ENCODE measurements at places on chromosomes 4 and X.
A peak's percentile ranks its signal among the peaks of the same experiment; 100 is the strongest.

DNA sequence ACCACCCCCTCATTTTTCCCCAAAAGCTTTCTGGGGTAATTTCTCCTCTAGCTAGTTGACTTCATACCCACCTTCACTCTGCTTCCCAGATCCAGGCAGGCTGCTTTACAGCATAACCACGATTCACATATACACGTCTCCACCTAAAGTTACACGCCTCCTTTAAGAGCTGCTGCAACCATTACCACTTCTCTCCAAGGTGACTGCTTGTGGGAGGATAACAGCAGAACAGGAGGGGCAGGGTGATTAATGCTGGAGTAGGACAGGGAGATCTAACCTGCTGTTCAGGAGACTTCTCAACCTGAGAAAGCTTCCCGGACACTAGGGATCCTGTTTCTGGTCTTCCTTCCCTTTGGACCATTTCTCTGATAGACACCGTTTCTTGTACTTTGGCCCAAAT lies 77.4 kb downstream of the MGST2 start:
- DNase-seq, result no peak

DNA sequence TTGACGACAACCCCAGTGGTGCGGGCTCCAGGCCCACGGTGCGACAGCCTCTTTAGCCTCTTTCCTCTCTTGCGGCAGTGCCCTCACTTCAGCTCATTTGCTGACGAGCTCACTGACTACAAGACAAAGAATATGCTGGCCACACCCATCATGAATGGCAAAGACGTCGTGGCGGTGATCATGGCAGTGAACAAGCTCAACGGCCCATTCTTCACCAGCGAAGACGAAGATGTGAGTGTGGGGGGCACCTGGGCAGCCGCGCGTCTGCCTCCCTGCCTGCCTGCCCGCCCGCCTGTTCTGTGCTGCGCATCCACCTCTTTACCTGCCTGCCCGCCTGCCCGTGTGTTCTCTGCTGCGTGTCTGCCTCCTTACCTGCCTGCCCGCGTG lies 9.2 kb downstream of the PDE6B start:
- no peak for DNase-seq

- DNase-seq, result no peak
These were observed 14.6 kb downstream of the CTBP1 start for GRCh38 chr4:1234309-1234695.

GRCh38 chrX:44104699-44105098 lies 131.5 kb upstream of the NDP start:
- no peak for DNase-seq

- DNase-seq, result no peak
These were observed 26.4 kb upstream of the MMRN1 start for GRCh38 chr4:89868276-89868675.

- DNase-seq, result no peak
These were observed 24.2 kb upstream of the XPNPEP2 start for GRCh38 chrX:129714581-129714980.

DNA sequence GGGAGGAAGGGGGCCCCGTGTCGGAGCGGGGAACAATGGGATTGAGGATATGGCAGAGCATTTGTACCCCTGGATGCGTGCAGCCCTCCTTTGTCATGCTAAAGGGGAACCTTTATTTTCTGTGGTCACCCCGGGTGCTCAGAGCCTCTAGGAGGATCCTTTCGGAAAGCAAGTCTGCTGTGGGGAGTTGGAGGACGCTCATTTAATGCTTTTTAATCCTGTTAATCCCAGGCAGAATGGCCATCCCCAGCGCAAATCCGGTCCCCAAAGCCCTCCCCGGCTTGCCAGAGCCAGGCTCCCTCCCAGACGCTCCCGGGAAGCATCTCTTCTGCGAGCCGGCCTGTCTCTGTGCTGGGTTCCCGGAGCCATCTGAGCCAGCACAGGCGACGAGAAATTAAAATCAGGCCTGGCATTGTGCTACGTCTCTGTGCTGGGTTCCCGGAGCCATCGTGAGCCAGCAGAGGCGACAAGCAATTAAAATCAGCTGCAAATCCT lies 113.2 kb upstream of the PPP2R3B start:
- no peak for DNase-seq

- peak; percentile 39 for DNase-seq
These were observed 42.9 kb upstream of the INTS6L start for GRCh38 chrX:135477576-135477975.
